ENCODE measurements at places on chromosomes 11 and 22. TPM values are rescaled to one million over a fixed set of nuclear protein-coding genes. Genes with fewer than 3 reads are reported as not detected.

DNA sequence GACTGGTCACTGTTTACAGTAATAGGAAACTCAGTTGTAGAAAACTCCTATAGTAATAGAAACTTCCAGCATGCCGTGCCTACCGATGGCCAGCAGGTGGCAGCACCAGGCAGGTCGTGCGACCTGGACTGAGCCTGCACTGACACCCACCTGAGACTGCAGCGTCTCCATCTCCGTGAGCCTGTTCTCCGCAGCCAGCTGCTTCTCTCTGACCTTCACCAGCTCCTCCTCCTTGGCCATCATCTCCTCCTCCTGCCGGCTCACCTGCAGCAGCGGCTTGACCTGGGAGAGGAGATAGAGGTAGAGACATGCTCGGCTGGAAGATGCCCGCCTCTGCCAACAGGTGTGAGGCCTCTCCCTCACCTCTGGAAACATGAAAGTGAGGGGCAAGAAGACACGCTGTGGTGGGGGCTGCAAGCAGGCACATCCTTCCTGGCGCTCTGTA, 48.5 kb downstream of the APOL1 start:
- no peaks in the 10 kb centered on the region for H3K27me3 ChIP-seq
- no peak for DNase-seq
- peaks cover 67% of the 10 kb centered on the region for H3K36me3 ChIP-seq
- no peak overlapping the region for H3K4me3 ChIP-seq
- peak overlapping the region; percentile 71 for H3K27ac ChIP-seq

GRCh38 chr22:42434748-42435425, 2.7 kb upstream of the NFAM1 start:
- peaks cover 19% of the 10 kb centered on the region for H3K27me3 ChIP-seq
- no peaks in the 10 kb centered on the region for H3K36me3 ChIP-seq
- H3K27ac ChIP-seq: no peak overlapping the region

DNA sequence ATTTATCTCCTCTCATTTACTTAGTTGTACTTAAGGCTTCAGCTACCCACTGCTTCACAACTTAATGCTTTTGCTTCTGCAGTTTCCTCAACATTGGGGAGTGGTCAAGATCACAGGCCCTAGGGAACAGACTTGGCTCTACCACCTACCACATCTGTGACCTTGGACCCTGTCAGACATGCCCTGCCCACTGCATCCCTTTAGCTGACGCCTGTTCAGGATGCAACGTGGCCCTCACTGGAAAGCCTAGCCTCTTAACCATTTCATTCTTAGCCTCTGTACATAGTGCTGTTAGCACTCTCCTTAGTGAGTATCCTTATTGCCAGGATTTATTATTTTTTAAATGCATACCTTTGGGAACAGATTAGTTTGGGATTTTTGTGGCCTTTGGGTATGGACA, 34.4 kb downstream of the TNRC6B start:
- no peak overlapping the region for H3K27ac ChIP-seq
- no peaks in the 10 kb centered on the region for H3K27me3 ChIP-seq
- no peak overlapping the region for H3K4me3 ChIP-seq
- no peak for DNase-seq
- H3K36me3 ChIP-seq: no peaks in the 10 kb centered on the region

GRCh38 chr11:96464700-96465307, 75.0 kb downstream of the JRKL start:
- peaks cover 10% of the 10 kb centered on the region for H3K4me1 ChIP-seq
- H3K27me3 ChIP-seq: peaks cover 37% of the 10 kb centered on the region
- H3K36me3 ChIP-seq: no peaks in the 10 kb centered on the region
- no peak overlapping the region for H3K4me3 ChIP-seq
- no peak for DNase-seq
- no peak overlapping the region for H3K27ac ChIP-seq

DNA sequence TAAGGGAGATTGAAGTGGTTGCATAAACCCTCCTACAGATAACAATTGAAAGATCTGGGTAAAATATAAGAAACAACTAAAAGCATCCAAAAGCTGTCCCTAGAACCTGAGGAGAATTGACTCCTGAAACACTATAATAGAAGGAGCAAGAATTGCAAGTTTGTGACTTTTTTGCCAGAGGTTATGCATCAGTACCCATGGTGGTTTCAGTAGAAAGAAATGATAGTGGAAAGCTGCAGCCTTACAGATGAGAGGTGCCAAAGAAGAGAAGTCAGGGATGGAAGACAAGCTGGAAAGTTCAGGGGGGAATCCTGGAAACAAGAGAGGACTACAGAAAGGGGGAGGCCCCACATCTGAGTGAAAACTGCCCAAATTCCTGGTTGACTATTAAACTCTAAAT, 80.7 kb downstream of the PACS1 start:
- no peak for DNase-seq
- H3K27me3 ChIP-seq: no peaks in the 10 kb centered on the region
- peaks cover 24% of the 10 kb centered on the region for H3K4me1 ChIP-seq
- no peak overlapping the region for H3K4me3 ChIP-seq
- peak overlapping the region; percentile 85 for H3K27ac ChIP-seq

DNA sequence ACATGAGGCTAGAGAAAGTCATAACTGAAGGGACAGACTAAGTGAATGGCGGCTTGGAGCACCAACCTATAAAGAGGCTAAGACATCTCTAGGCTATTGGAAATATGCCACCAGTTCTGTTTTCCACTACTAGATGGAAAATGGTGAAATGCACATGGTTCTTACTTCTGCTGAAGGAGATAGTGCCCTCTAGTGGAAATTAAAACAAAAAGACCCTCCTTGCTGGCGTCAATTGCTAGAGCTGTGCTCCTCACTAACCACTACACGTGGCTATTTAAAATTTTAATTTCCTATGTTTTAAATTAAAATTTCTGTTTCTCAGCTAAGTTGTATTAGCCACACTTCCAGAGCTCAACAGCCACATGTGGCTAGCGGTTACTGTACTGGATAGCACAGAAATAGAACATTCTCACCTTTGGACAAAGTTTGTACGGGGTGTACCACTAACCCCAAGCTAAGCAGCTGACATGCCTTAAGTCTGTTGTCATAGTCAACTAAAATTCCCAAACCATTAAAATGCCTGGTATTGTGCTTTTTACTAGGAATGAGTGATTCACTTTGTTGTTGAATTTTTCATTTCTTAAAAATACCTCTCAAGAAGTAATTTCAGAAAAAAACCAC, 34.1 kb upstream of the CALCA start:
- H3K27me3 ChIP-seq: peaks cover 29% of the 10 kb centered on the region

GRCh38 chr11:85941380-85941973, 86.3 kb downstream of the CCDC83 start:
- H3K4me1 ChIP-seq: peaks cover 3% of the 10 kb centered on the region
- H3K36me3 ChIP-seq: no peaks in the 10 kb centered on the region
- no peaks in the 10 kb centered on the region for H3K27me3 ChIP-seq
- H3K4me3 ChIP-seq: no peak overlapping the region
- no peak overlapping the region for H3K27ac ChIP-seq

- no peak overlapping the region for H3K4me3 ChIP-seq
- peak overlapping the region; percentile 74 for H3K27ac ChIP-seq
- no peaks in the 10 kb centered on the region for H3K27me3 ChIP-seq
- H3K36me3 ChIP-seq: peaks cover 24% of the 10 kb centered on the region
Measured at GRCh38 chr22:41350087-41350486, 31.7 kb upstream of the TEF start.

- DNase-seq: no peak
- H3K4me1 ChIP-seq: peaks cover 25% of the 10 kb centered on the region
- no peaks in the 10 kb centered on the region for H3K36me3 ChIP-seq
- H3K27me3 ChIP-seq: no peaks in the 10 kb centered on the region
Measured at GRCh38 chr11:130023204-130023603, 20.6 kb upstream of the PRDM10 start.

DNA sequence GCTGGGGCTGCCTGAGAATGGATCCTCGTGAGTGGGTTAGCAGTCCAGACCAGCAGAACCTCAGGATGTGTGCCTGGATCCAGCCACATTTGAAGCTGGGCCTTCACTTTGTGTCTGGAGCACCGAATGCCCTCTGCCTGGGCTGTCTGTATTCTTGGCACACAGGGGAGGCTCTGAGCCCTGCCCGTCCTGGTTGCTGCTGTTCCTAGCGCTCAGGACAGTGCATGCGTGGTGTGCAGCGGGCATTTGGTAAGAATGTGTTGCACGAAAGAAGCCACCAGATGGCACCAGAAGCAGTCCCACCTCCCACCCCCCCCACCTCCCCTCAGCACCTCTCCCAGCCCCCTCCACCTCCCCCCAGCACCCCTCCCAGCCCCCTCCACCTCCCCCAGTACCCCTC, 4.1 kb upstream of the MAPK11 start:
- DNase-seq: no peak
- peaks cover 14% of the 10 kb centered on the region for H3K36me3 ChIP-seq
- no peak overlapping the region for H3K4me3 ChIP-seq
- H3K27me3 ChIP-seq: no peaks in the 10 kb centered on the region

GRCh38 chr11:134332189-134332631, 422 bp downstream of the GLB1L2 start:
- H3K27ac ChIP-seq: no peak overlapping the region
- peaks cover 3% of the 10 kb centered on the region for H3K36me3 ChIP-seq
- H3K4me1 ChIP-seq: peaks cover 12% of the 10 kb centered on the region
- DNase-seq: no peak

GRCh38 chr11:68956142-68956541, 24.6 kb downstream of the MRGPRD start:
- H3K27me3 ChIP-seq: no peaks in the 10 kb centered on the region
- no peak for DNase-seq
- no peak overlapping the region for H3K4me3 ChIP-seq

DNA sequence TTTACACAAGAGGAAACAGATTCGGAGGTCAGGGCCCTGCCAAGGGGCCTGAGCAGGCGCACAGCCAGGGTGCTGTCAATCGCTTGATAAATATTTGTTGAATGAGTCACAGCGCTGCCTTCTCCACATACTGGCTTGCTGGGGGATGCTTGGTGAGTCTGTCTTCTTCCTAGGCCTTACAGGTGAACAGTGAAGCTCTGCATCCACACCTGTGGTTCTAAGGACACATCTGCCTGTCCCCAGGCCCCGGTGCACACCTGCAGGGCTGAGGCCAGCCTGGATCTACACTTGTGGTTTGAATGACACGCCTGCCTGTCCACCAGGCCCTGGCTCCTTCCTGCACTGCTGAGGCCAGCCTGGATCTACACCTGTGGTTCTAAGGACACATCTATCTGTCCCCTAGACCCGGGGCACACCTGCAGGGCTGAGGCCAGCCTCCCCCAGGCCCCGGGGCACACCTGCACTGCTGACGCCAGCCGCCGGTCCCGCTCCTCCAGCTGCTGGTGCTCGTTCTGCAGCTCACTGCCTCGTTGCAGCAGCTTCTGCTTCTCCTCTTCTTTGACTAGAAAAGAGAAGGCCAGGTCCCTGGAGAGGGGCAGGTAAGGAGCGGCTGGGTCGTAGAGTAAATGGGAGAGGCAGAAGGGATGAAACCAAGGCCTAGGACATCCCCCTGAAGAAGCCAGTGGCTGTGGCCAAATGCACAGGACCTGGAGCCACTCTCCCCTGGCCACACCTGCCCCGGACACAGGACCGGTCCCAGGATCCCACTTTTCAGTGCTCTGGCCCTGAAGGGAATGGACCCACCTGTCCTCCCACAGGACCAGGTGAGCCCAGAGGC, 124.6 kb downstream of the PHF21B start:
- no peak overlapping the region for H3K4me3 ChIP-seq
- H3K4me1 ChIP-seq: no peaks in the 10 kb centered on the region
- no peaks in the 10 kb centered on the region for H3K27me3 ChIP-seq

DNA sequence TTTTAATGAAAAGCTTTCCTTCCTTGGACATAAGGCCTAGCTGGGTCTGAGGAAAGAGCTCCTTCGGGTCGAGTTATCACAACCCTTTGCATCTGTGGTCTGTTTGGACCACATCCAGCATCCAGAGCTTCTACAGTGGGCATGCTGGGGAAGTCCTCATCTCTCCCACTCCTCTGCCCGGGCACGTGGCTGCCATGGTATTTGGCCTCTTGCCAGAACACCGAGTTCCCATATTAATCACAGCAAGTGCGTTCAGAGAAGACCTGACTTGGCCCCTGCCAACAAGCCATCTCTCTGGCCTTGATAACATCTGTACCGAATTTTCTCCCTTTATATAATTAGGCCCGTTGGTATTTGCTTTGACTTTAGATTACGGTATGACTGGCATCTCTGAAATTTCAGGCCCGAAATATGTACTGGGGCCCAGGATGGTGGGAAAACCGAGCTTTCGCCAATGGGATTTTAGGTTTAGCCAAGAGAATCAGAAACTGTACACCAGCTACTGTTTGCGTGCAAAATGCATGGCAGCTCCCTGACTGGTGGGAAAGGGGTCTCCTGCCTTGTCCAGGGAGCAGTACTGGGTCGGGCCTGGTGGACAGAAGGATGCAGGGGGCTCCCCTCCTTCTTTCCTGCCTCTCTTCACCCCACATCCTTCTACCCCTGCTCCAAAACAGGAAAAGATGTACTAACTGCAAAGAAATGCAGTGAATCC, 90.0 kb downstream of the MICAL2 start:
- no peaks in the 10 kb centered on the region for H3K27me3 ChIP-seq
- H3K36me3 ChIP-seq: peaks cover 29% of the 10 kb centered on the region
- peaks cover 88% of the 10 kb centered on the region for H3K4me1 ChIP-seq
- H3K4me3 ChIP-seq: no peak overlapping the region

DNA sequence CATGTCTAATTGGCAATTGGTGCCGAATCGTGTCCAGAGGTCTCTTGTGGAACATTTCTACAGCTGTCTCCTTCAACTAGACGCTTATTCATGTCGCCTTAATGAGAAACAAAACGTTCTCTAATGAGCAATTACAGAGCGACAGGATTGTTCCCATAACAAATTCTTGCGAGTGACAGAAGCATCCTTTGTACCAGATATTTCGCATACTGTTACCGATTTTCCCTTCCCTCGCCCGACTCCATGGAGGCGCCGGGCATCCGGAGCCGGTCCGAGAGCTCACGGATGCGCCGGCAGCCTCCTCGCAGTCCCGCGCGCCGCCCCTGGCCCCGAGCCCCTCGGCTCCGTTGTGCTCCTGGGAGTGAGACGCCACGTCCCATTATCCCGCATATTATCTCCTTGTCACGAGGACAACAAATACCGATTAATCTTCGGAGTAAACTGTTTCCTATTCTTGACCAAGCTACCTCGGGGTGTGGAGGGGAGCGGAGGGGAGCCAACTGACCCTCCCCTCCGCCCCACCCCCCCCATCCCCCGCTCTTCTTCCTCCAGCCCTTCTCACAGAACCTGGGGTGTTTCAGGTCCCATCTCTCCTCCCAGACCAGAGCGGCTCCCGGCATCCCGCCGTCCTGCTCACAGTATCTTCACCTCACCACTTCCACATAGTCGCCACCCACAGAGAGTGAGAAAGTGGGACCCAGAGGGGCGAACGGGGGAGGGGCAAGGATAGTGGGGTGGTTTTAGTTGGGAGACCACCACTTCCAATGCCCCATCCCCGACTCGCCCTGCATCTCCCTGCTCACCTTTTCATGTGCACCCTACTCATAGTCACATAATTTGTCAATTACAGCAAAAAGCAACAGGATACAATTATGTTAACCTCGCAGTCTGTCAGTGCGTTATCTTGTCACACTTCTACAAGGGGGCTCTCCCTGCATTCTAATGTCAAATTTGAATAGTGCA, 11.4 kb downstream of the PAX6 start:
- no peak overlapping the region for H3K27ac ChIP-seq
- H3K4me3 ChIP-seq: peak overlapping the region; percentile 42
- no peak for DNase-seq
- H3K27me3 ChIP-seq: peaks cover 79% of the 10 kb centered on the region
- peaks cover 4% of the 10 kb centered on the region for H3K36me3 ChIP-seq
- peaks cover 30% of the 10 kb centered on the region for H3K4me1 ChIP-seq

Gene RIN1
- total RNA-seq: 7.7 TPM

Gene FERMT3
- 1.0 TPM for total RNA-seq

Gene DEPDC7
- 4.7 TPM for total RNA-seq

Gene OR56A4
- not detected for total RNA-seq

Gene OR52M1
- not detected for total RNA-seq

Gene HPX
- 3.8 TPM for total RNA-seq

Gene OR51B2
- not detected for total RNA-seq

Gene CASP5
- not detected for total RNA-seq

Measured in chondrocyte (in vitro differentiated cells).